Dermis blood vessel endothelial cell (primary cell): ENCODE measurements at places on chromosomes 6 and 20. TPM values are rescaled to one million over a fixed set of nuclear protein-coding genes. Genes with fewer than 3 reads are reported as not detected.

The FAM83C gene
- not detected in 2 replicates for total RNA-seq

The REV3L gene
- 39.5 and 61.2 TPM in 2 replicates for total RNA-seq

The SLA2 gene
- total RNA-seq, result not detected in 2 replicates

The COL20A1 gene
- total RNA-seq, result under 0.01 TPM in 1 of 2 replicates, not detected in the other

The RIPOR3 gene
- 0.68 TPM in 1 of 2 replicates, not detected in the other for total RNA-seq

The LRRC73 gene
- total RNA-seq, result 0.14 and 0.17 TPM in 2 replicates

The SEMG1 gene
- total RNA-seq, result not detected in 2 replicates

The PLG gene
- not detected in 2 replicates for total RNA-seq

The KHDC1L gene
- total RNA-seq, result not detected in 2 replicates

The RNF217 gene
- 17.5 and 41.7 TPM in 2 replicates for total RNA-seq

The PLCB1 gene
- 18.0 and 19.6 TPM in 2 replicates for total RNA-seq

The ENPP5 gene
- 0.17 TPM in 1 of 2 replicates, not detected in the other for total RNA-seq

The SRSF3 gene
- 224 and 544 TPM in 2 replicates for total RNA-seq

The HNF4A gene
- not detected in 2 replicates for total RNA-seq

The FOXP4 gene
- 4.4 and 9.2 TPM in 2 replicates for total RNA-seq

The CTAGE9 gene
- total RNA-seq, result not detected in 2 replicates

The HDGFL1 gene
- not detected in 2 replicates for total RNA-seq

The KCNK15 gene
- total RNA-seq, result 0.05 and 0.17 TPM in 2 replicates

The HLA-DRB5 gene
- not detected in 2 replicates for total RNA-seq

The FOXS1 gene
- total RNA-seq, result 0.09 TPM in 1 of 2 replicates, not detected in the other

DNA sequence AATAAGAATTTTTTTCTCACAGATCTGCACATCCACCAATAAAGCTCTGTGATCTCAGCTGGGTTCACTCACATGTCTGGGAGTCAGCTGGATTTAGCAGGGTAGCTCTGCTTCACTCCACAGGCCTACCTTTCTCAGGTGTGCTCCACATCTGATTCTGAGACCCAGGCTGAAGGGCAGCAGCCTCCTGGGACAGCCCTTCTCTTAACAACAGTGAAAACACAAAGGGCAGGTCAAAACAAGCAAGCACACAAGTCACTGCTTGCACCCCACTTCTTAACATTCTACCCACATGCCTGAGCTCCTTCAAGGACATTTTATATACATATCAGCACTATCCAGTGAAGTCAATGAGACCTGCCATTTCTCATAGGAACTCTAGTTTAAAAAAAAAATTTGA is 96.0 kb upstream of the MAP3K4 start:
- DNase-seq, result no peak

GRCh38 chr6:128174724-128175123 is 273.9 kb upstream of the THEMIS start:
- no peak for DNase-seq

DNA sequence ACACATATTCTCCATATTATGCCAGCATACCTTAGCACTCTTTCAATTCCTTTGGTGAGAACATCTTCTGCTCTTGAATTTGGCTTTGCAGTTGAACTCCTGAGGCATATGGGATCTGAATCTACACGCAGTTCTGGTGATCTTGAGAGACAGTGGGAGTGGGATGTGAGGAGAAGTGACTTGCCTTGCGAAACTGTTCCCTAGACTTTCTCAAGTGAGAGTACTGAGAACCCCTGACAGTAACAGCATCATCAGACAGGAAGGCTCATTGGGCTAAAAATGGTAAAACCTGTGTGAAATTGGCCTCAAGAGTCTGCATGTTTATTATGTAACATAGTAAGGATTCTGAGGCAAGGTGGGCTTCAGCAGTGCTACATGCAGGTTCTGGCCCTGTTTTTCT is 49.1 kb upstream of the CEP85L start:
- no peak for DNase-seq

DNA sequence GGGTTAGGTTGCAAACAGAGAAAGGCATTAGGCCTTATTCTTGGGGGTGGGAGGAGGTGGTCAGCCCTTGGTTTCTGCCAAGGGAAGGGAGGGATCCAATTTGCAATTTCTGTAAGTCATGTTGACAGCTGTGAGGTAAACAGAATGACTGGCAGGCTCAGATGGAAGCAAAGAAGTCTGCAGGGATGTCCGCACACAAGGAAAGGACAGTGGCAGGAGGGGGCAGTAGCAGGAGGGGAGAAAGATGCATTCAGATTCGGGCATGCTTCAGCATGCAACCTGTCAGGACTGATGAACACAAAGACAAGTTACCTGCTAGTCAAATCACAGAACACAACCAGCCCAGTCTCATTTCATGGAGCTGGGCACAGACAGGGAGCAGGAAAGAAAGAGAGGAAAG is 217.9 kb upstream of the FOXA2 start:
- DNase-seq, result no peak

GRCh38 chr6:27312146-27312949 is at the start of gene POM121L2:
Gene POM121L2 (minus strand): TSS chr6:27312273. CDS start chr6:27312170, 103 bp downstream.
- peak; percentile 71 for DNase-seq

DNA sequence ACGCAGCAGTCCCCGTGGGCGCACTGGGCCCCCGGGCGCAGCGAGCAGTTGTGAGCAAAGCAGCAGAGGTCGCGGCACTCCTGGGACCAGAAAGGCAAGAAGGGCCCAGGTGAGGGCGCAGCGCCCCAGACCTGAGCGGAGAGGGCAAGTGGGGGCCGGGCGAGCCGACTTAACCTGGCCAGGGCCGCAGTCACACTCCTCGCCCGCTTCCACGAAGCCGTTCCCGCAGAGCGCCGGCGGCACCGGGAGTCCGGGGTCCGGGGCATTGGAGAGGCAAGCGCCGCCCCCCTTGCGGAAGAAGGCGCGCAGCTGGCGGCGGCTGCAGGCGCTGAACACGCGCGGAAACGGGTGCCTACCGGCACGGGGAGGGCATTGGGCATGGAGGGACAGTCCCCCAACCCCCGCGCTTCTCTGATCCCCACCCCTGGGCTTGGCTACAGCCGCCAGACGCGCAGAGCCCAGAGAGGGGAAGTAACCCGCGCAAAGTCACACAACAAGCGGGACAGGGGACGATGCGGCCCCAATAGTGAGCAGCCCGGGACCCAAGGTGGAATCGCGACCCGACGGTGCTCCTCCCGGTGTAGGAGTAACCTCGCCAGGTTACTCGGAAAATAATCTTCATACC is 9.2 kb downstream of the ADAM33 start:
- DNase-seq, result no peak

DNA sequence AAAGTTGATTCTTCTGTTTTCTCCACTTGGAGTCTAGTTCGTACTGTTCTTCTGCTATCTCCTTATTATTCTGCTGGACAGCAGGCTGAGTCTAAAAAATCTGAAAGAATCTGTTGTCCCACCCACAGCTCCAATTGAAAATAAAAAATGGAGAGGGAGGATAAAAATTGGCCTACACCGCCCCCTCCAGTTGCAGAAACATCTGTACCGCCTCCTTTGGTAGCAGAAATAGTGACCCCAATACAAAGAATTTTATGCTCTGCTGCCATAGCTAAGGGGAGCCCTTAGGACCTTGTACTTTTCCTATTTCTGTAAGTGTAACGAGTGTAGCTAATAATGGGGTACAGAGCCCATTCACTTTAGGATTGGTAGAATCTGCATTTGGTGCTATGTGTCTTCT is 4.9 kb upstream of the FKBP1A start:
- DNase-seq, result no peak

DNA sequence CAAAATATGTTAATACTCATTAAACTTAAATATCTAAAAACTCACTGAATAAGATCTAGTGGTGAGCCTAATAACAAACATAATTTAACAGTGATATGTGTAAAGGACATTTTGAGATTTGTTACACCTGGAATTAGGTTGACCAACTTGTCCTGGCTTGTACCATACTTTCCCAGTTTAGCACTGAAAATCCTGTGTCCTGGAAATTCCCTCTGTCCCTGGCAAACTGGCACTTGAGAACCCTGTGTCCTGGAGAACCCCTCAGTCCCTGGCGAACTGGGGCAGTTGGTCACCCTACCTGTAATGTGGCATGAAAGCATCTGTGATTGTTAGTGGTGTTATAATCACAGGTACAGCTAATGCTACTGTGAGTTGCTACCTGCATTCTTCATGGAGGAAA is 6.9 kb upstream of the PRND start:
- DNase-seq, result no peak

- no peak for DNase-seq
Measured at GRCh38 chr6:30295837-30296236, 30.9 kb upstream of the TRIM39 start.

- no peak for DNase-seq
Measured at GRCh38 chr6:6711832-6712448, 123.4 kb downstream of the LY86 start.

DNA sequence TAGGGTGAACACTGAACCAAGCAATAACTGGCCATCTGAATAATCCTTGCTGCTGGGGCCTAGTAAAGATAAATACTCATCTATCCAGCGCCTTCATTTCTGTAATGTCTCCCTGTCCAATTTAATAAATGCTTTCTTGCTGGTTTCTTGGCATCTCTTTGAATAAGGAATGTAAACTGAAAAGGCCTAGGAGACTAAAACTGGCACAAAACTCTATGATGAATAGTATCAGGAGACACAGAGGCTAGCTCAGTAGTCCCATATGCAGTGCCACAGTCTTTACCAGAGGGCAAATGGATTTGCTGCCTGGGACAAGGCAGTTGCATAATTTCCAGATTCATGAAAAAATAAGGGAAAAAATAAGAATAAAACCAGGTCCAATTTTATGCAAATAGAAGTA is 324.4 kb downstream of the CENPW start:
- DNase-seq, result no peak

DNA sequence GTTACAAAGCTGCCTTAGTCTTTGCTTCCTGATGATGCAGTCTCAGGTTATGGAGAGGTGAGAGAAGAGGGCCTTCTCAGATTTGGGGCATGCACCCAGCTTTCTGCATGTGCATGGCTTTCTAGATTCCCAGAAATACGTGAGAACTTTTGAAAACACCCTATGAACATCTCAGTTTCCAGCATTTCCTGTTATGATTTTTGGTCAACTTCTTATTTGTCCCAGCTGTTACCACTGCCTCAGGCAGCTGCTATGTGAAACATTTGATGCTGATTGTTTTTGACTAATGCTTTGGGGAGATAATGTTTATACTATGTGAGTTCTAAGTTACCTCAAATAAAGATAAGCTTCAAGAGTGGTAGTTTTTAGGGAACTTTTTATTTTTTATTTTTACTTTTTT is 9.5 kb upstream of the SNAP25 start:
- no peak for DNase-seq

DNA sequence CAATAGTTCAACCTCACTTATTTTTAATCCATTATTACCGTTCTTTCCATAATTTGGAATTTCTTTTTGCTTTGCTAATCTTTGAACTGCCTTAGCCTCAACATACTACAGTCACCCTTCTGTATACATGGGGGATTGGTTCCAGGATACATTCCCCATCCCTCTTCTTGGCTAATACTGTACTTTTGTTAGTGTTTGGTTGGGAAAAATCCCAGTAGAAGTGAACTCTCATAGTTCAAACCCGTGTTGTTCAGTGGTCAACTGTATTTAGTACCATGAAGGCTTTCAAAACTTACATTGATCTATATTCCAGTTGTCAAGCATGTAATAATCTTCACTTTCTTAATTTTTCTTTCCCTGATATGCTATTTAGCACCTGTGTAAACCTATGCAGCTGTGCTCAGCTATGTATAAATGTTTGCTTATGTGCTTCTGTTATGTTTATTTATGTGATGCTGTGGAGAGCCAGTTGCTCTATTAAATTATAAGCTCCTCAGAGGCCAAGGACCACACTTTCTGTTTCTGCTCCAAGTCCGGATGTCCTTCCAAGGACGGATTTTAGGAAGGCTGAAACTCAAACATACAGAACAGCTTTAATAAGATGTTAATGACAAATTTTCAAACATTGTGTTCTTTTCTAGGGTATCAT is 33.3 kb upstream of the LAMA4 start:
- no peak for DNase-seq

DNA sequence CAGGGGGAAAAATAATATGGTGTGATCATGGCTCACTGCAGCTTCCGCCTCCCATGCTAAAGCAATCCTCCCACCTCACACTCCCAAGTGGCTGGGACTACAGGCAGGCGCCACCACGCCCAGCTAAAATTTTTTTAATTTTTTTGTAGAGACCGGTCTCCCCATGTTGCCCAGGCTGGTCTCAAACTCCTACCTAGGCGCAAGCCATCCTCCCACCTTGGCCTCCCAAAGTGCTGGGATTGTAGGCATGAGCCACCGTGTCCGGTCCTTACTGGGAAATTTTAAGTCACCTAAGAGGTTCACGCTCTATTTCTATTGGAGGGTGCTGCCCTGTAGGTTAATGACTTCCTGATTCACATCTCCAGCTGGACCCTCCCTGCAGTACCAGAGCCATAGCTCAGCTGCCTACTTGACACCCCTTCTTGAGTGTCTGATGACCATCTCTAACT is 626 bp upstream of the CDK5RAP1 start:
- DNase-seq, result peak; percentile 28

DNA sequence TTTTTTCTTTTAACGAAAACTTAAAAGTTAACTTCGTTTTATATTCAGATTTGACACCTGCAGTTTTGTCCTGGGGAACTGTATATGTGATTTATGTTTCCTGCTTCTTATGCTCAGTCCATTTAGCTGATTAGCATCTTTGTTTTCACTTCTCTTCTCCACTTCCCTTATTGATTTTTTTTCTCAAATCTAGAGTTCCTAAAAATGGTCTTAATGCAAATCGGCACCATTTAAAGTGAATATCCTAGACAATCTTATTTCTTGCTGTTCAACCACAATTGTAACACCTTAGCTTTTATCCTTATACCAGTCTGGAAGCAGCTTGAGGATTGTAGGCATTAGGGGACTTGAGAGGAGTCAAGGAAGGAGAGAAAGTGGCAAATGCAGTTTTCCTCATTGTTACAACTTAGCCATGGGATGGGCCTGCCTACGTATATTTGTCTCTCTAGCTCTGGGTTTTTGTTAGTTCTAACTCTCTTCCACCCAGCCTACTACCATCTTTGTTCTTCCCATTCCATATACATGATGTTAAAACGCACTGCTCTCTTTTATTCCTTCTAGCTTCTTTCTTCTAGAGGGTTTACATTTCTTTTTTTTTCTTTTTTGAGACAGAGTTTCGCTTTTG is 8.5 kb downstream of the QRSL1 start:
- DNase-seq, result no peak

DNA sequence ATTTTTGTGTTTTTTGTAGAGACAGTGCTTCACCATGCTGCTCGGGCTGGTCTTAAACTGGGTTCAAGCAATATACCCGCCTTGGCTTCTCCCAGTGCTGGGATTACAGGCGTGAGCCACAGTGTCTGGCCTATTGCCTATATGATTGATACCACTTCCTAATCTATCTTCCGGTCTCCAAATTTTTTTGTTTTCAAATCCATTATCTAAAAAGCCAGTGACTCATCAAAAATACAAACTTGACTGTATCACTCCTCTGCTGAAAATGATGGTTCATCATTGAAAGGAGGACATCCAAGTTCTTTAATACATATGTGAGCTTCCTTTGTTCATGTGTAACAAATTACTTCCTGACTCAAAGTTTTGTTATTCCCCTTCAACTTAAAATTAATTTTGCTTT is 35.5 kb downstream of the FAM8A1 start:
- DNase-seq, result peak; percentile 27
